ENCODE measurements at places on chromosomes 1 and 21. TPM values are rescaled to one million over a fixed set of nuclear protein-coding genes. Genes with fewer than 3 reads are reported as not detected.

Gene SELP
- polyA plus RNA-seq = 11.4 TPM

Gene TFF2
- polyA plus RNA-seq = not detected

Gene DNAJC28
- polyA plus RNA-seq = 3.1 TPM

Gene HEATR1
- 32.3 TPM for polyA plus RNA-seq

Gene ICOSLG
- polyA plus RNA-seq = 1.9 TPM

Gene FYB2
- 0.21 TPM for polyA plus RNA-seq

Gene C1orf185
- polyA plus RNA-seq = not detected

Gene VWA5B1
- 0.98 TPM for polyA plus RNA-seq

Gene LAMC1
- polyA plus RNA-seq = 342 TPM
